ENCODE measurements at places on chromosomes 1 and 21. TPM values are rescaled to one million over a fixed set of nuclear protein-coding genes. Genes with fewer than 3 reads are reported as not detected.

Gene NTRK1
- polyA plus RNA-seq: 2.8 TPM

Gene SERPINC1
- 0.18 TPM for polyA plus RNA-seq

Gene CELA3B
- not detected for polyA plus RNA-seq

Gene GRIK3
- polyA plus RNA-seq: 40.9 TPM

Gene PCP4L1
- 104 TPM for polyA plus RNA-seq

Gene ETNK2
- 65.4 TPM for polyA plus RNA-seq

Gene HTR1D
- polyA plus RNA-seq: 5.1 TPM

Gene CHI3L2
- 0.47 TPM for polyA plus RNA-seq

Gene WNT2B
- polyA plus RNA-seq: 3.5 TPM

Gene BSND
- not detected for polyA plus RNA-seq

Gene COL11A1
- polyA plus RNA-seq: 63.1 TPM

Gene TRIM46
- polyA plus RNA-seq: 29.5 TPM

Gene ACTA1
- 17.9 TPM for polyA plus RNA-seq

Gene SH2D5
- 6.2 TPM for polyA plus RNA-seq

Gene ESRRG
- 48.4 TPM for polyA plus RNA-seq

Gene KRTAP6-2
- not detected for polyA plus RNA-seq

Gene SLAMF1
- not detected for polyA plus RNA-seq

Gene WDR64
- 0.11 TPM for polyA plus RNA-seq

Gene SRP9
- 349 TPM for polyA plus RNA-seq

Gene TRABD2B
- polyA plus RNA-seq: 1.2 TPM

Gene OR2T33
- 0.24 TPM for polyA plus RNA-seq

Gene E2F2
- 3.1 TPM for polyA plus RNA-seq

Gene GFI1
- polyA plus RNA-seq: 0.26 TPM

Gene FAM72D
- polyA plus RNA-seq: 3.3 TPM

Gene ELK4
- polyA plus RNA-seq: 11.9 TPM

Gene CIART
- 14.1 TPM for polyA plus RNA-seq

Gene TSPEAR
- 0.24 TPM for polyA plus RNA-seq

Gene ATP1A2
- polyA plus RNA-seq: 692 TPM

Gene LIX1L
- 42.4 TPM for polyA plus RNA-seq

Gene SLC1A7
- 0.11 TPM for polyA plus RNA-seq

Gene LAPTM5
- 55.0 TPM for polyA plus RNA-seq
